SK-MEL-5 (cell line): ENCODE measurements at places on chromosomes 3 and 15. TPM values are rescaled to one million over a fixed set of nuclear protein-coding genes. Genes with fewer than 3 reads are reported as not detected.

GRCh38 chr3:55305696-55306485 lies 181.2 kb downstream of the WNT5A start:
- no peak for DNase-seq

- DNase-seq, result peak; percentile 73
Observed at GRCh38 chr15:40310001-40310959, 2.5 kb upstream of the PLCB2 start.

DNA sequence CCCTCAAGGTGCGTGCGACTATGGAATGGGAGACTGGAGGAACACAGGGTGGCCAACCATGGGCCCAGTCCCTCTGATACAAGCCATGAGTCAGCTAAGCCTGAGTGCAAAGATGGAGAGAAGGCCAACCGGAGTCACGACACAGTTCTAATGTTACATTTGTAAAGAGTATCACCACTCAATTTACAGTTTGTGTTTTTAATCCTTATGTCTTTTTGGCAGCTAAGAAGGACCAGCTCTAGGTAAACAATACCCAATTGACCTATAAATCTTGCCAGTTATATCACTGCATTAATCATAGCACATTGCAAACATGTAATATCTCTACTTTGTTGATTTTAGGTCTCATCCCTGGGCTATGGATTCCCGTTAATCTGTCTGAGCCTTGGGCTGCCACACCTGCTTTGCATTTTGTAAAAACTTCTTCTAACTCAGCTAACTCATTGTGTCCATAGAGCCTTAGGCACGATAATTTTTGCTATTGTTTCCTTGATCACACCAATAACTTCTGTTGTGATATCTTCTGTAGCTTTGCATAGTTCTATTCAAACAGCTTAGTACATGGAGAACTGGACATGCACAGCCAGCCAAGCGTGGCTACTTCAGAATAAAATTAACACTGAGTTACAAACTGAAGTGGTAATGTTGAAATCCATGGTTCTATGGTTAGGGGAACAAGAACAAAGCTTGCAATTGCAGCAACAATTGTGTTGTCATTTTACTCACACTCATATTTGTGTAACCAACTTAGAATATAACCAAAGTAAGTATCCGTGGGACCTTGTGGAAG lies 50.3 kb downstream of the LSM3 start:
- no peak for DNase-seq

- no peak for DNase-seq
Observed at GRCh38 chr3:109985943-109986555, 648.7 kb upstream of the DPPA4 start.

DNA sequence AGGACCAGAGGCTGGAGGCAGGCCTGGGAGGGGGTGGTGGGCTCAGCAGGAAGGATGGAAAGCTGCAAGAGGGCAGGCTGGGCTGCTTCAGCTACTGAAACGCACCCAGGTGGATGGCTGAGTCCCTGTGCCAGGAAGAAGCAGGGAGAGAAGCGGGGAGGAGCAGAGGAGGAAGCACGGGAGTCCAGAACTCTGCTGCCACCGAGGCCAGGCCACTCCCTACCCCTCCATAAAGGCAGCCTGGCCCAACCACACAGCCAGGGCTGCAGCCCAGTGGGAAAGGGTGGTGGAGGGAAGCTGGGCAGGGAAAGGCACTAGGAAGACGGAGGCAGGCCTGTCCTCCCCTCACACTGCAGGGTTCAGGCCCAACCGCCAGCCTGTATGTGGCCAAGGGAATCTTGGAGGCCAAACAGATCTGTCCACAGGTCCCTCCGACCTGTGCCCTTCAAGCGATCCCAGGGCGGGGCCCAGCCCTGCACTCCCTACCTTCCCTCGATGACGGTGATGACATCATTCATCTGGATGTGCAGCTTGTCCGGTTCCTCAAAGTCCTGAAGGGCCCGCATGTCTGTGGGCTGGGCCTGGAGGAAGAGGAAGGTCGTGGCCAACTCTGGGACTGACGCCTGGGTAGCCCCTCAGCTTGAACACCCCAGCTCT lies 30.5 kb downstream of the TNK2 start:
- DNase-seq, result no peak

DNA sequence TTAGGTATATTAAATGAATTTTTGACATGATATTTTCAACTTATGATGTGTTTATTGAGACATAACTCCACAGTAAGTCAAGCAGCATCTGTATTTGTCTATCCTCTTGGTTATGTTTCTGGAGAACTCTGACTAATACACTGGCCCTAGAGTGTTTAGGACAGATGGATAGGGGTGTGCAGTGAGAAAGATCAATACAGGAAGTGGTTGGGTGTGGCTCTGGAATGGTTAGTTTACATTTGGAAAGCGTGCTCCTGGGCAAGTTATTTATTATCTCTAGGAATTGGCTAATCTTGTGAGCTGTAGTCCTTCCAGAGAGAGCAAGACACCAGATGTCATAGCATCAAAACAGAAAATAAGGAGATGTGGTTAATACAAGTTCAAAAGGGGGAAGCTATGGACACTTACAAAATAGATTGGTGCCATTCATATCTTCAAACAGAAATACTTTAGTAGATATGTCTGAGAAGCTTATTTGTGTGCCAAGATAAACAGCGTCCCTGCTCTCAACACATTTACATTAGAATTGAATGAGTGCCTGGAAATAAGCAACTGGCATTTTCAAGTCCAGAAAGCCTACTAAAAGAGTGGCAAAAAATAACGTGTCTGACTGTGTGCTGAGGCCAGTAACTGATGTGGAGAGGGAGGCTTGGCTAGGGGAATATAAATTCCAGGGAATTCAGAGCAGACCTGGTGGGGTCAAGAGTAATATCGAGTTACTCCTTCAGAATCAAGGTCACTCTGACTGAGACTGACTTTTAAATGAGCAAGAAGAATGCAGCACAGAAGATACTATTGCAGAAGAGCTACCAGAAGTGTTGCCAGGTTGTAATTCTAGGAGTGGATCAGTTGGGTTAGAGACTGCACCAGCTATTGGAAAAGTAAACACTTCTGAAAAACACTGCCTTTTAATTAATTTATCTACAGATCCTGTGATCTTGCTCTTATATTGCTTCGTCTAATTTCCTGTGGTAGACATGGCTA lies 33.4 kb upstream of the PLAAT1 start:
- DNase-seq, result no peak

GRCh38 chr15:31331389-31331788 lies 4.8 kb downstream of the KLF13 start:
- DNase-seq, result no peak

GRCh38 chr15:89971592-89971997 lies 29.5 kb upstream of the ZNF710 start:
- DNase-seq, result peak; percentile 86

GRCh38 chr15:41928637-41929620 lies 35.1 kb upstream of the SPTBN5 start:
- no peak for DNase-seq

DNA sequence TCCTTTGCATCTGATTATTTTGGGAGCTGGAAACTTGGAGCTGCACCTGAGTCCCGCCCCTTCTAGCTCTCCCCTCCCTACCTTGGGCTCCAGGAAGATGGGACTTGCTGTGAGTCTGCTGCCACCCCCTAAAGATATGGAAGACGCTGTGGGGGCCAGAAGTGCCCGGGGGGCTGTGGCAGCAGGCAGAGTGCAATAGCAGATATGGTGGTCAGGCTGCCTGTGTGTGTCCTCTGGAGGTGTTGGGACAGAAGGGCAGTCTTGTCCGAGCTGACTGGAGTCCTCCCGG lies 485 bp downstream of the PAK6 start:
- no peak for DNase-seq

GRCh38 chr15:90126596-90127435 lies 24.5 kb upstream of the IDH2 start:
- no peak for DNase-seq

DNA sequence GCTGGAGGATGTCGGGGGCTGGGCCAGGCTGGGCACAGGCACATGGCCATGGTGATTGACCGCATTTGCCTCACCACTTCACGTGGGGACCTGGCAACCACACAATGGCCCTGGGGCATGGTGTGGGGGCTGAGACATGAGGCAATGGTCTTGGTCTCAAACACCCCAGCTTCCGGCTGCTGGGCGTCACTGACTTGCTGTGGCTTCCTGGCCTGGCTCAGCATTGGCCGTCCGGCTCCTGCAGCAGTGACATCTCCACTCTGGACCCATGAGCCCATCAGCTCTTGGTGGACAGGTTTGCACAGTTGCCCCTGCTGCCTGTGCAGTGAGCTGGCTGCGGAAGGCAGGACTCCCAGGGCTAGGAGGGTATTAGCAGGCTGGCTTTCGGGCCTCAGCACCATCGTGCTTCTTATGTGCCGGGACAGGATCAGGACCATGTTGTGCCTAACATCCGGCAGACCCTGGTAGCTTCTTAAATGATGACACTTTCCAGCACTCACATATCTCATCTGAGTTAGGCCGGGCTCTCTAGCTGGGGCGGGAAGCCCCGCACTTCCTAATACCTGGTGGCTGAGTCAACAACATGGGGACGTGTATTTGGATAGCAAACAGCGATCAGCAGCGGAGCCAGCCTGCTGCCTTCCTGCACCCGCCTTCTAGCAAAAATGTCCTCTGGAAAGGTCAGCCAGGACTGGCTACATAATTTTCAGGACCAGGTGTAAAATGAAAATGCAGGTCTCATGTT lies 34.1 kb downstream of the ZNF710 start:
- no peak for DNase-seq

DNA sequence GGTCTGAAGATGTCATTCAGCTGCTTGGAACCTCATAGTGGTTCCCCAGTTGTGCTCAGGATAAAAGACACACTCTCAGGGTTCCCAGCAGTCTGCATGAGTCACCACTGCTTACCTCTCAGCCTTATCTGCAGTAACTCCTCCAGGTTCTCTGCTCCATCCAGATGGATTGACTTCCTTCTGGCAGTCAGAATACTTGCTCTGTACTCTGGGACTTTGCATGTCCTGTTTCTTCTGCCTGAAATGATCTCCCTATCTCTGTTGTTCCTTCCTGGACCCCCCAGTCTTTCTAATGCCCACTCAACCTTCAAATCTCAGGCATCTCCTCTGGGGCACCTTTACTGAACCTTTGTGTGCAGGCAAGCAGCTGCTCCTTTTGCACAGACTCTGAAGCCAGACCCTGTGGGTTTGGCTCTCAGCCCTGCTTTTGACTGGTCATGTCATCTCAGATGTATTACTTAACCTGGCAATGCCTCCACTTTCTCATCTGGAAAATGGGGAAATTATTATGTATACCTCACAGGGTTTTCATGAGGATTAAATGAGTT lies 38.4 kb downstream of the ITPR1 start:
- no peak for DNase-seq

- DNase-seq, result no peak
Observed at GRCh38 chr15:90349072-90349471, 3.0 kb upstream of the ZNF774 start.

SLC6A20 gene
- not detected in 2 replicates for total RNA-seq

HRG gene
- not detected in 2 replicates for total RNA-seq

MAPKBP1 gene
- total RNA-seq, result 14.7 and 15.4 TPM in 2 replicates

CD96 gene
- 60.5 and 72.2 TPM in 2 replicates for total RNA-seq

LDHAL6B gene
- not detected in 2 replicates for total RNA-seq
